ENCODE measurements at places on chromosomes 4 and X.

DNA sequence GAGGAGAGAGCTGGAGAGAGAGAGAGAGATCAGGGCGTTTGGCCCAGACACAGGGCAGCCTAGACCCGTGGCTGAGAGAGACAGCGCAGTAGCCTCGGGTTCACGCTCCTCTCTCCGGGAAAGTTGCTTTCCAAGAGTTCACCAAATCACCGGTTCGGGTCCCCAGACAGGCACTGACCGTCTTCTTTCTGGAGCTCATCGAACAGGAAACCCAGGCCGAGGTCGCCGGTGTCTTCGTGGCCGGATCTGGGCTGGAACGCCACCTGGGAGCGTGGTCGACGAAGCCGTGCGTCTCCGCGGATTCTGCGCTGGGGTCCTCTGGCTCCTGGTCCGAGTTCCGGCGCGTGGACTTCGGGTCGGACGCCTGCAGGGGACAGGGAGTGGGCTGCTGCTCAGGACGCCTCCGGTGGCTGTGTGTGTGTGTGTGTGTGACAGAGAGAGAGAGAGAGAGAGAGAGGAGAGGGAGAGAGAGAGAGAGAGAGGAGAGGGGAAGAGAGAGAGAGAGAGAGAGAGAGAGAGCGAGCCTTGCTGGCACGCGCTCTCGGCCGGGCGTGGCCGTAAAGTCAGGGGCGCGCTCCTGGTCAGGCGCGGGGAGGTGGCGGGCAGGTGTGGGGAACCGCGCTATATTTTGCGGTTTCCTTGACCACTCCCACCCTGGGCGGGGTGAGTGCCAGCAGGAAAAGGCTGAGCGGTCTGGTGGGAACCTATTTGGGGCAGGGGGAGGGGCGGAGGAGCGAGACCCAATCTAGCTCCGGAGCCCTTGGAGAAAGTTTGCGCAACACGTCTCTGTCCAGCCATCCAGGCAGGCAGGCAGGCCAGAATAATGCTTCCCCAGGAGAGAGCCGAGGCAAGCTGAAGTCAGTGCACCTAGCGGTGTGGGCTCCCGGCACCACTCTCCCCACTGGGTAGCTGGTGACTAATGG is 62.1 kb downstream of the RHOXF2B start:
- DNase-seq: no peak

- peak; percentile 75 for DNase-seq
Observed at GRCh38 chrX:134484039-134484438, 24.1 kb downstream of the HPRT1 start.

GRCh38 chr4:68734095-68734494 is 63.6 kb upstream of the UGT2B15 start:
- no peak for DNase-seq

- no peak for DNase-seq
Observed at GRCh38 chr4:129369361-129370010, 273.5 kb downstream of the C4orf33 start.

- DNase-seq: no peak
Observed at GRCh38 chr4:142614621-142615323, 231.3 kb downstream of the INPP4B start.

GRCh38 chrX:103347682-103348397 is 8.5 kb upstream of the TCEAL9 start:
- DNase-seq: no peak

DNA sequence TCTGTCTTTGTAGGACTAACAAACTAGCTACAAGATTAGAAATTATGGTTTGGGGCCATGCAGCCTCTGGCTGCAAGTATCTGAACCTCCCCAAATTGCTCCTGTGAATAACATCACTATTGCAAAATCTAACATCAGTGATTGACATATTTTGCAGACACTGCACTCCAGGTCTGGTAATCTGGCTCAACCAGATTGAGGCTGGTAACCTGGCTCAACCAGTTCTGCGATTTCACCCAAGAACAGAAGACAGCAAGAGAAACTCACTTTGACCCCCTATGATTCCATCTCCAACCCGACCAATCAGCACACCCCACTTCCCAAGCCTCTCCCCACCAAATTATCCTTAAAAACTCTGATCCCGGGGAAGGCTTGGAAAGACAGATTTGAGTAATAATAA is 20.9 kb downstream of the SPIN3 start:
- no peak for DNase-seq

DNA sequence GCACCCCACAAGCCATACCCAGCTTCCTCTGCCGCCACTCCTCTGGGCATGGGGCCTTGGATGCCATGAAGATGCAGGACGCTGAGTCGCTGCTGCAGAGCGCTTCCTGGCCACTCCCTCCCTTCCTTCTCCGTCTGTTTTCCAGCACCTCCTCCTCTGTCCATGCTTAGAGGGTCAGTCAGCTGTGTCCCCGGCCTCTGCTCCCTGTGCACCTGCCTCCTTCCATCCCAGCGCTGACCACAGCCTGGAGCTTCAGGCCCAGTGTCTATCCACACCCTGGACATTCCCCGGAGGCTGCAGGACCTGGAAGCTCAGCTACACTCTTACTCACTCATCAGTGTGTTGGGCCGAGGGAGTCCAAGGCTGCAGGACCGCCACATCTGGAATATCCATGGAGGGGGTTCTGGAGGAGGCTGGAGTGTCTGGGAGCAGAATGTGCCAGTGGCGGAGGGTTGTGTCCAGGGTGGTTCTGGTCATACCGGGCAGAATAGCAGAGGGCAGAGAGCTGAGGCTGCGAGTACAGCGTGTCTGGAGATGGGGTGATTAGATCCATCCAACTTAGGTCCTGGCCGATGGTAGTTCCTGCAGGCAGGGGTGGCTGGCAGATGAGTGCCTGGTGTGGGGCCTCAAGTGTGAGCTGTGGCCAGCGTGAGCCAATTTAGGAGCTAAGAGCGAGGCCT is 58.6 kb upstream of the ADRA2C start:
- no peak for DNase-seq

- DNase-seq: peak; percentile 40
Observed at GRCh38 chr4:152485726-152486276, 50.1 kb downstream of the FBXW7 start.

Measured in suppressor macrophage treated with lipopolysaccharide for 1 hour (primary cell).